ENCODE measurements at places on chromosomes 13 and 19.
A peak's percentile ranks its signal among the peaks of the same experiment; 100 is the strongest.

DNA sequence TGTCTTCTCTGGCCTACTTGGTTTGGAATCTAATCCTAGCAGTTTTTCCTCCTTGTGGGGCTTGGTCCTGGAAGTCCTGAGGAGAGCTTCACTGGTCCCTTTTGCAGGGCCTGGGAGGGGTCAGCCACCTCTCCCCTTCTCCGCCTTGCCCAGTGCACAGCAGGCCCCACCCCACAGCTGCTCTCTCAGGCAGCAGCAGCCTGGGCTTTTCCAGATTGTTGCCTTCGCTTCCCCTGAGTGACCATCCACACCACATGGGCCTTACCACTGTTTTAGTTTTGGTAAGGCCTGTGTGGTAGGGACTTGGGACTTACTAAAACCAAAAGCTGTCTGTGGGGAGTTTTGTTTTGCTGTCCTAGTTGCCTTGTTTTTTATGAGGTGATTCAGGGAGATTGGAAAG, 11.5 kb downstream of the MPHOSPH8 start:
- DNase-seq: no peak

DNA sequence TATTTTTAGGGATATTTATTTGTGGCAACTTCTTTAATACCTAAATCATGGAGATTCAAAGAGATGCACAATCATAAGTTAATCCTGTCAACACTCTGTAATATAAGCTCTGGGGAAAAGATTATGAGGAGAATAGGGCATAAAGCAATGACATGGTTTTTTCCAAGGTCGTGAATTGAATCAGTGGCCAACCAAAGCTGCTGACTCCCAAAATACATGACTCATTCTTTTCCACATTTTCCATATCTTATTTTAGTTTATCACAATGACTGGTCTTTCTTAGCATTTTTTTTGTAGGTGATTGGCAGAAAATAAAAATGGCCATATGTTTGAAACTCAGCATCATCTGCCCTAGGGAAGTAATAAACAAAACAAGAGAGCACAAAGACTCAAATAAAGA, 28.5 kb upstream of the RBM26 start:
- DNase-seq: no peak

DNA sequence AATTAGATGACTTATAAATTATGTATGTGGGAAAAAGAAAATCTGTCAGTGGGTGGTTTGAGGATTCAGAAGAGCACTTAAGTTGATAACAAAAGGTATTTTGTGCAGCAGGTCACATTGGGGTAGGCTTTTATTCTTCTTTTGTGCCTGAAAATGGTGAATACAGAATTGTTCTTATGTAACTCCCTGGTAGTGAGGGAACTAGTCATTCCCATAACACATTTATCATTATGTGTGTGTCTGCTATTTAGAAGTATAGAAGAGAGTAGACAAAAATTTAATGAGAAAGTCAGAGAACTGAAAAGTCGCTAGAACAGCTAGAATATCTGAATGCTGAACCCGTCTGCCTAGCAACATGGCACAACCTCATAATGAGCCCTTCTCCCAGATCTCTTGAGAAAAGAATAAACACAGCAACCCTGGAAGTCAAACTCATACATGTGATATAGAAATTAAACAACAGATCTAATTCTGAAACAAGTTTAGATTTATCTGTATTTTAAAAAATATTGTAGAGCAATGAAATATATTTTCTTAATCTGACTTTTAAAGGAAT, 111.8 kb upstream of the EDNRB start:
- no peak for DNase-seq

- DNase-seq: no peak
These were observed 1770.2 kb upstream of the MIR17HG start for GRCh38 chr13:89577301-89577700.

DNA sequence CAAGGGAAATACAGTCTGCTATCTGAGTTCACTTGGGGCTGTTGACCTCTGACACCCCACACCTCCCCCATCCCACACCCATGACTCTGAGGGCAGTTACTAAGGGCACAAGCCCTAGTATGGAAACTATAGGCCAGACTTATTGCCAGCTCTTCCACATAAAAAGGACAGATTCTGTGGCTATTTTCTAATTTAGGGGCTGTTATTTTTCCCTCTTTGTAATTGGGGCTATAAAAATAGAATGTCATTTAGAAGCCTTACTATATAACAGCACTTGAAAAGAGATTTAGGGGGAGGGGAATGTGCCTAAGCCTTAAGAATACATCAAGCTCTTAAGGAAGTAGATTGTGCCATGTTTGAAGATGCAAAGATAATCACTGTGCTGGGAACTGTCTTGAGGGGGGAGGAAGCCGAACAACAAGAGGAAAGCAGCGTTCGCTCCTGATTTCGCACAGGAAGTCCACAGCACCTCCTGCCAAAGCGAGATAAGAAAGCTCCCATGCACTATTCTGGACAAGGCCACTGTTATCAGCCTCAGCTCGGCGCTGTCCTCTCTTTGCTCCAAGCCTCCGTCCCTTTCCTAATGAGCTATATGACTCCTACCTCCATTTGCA, 86.6 kb downstream of the FLT1 start:
- no peak for DNase-seq

GRCh38 chr13:23919006-23919405, 21.7 kb upstream of the C1QTNF9B start:
- no peak for DNase-seq

DNA sequence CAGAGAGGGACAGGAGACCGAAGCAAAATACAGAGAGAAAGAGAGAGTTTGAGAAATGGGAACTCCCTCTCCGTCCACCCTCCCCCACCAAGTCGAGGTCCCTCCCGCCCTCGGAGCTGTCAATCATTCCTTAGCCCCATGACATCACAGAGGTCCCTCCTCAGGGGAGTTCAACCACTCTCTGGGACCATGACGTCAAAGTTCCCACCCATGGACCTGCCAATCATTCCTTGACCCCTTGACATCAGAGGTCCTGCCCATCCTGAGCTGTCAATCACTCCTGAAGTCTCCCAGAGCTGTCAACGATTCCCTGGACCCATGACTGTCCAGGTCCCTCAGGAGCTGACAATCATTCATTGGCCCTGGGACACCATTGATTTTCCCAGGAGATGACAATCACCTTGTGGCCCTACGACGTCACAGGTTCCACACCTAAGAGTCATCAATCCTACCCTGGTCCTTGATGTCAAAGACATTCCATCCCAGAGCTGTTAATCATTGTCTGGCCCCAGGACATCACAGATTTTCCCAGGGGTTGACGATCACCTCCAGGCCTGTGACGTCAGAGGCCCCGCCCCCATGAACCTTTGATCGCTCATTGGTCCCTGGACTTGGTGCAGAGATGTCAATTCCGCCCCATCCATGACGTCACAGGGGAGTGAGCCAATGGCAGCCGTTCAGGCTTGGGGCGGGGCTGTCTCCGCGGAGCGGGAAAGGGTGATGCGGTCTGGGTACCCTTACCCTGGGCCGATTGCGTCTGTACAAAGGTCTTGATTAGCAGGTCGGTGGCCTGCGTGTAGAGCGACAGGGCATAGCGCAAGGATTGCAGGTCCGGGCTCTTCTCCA, 61.7 kb downstream of the COLGALT1 start:
- DNase-seq: no peak

- no peak for DNase-seq
These were observed 609.5 kb downstream of the UQCRFS1 start for GRCh38 chr19:28603453-28603852.

DNA sequence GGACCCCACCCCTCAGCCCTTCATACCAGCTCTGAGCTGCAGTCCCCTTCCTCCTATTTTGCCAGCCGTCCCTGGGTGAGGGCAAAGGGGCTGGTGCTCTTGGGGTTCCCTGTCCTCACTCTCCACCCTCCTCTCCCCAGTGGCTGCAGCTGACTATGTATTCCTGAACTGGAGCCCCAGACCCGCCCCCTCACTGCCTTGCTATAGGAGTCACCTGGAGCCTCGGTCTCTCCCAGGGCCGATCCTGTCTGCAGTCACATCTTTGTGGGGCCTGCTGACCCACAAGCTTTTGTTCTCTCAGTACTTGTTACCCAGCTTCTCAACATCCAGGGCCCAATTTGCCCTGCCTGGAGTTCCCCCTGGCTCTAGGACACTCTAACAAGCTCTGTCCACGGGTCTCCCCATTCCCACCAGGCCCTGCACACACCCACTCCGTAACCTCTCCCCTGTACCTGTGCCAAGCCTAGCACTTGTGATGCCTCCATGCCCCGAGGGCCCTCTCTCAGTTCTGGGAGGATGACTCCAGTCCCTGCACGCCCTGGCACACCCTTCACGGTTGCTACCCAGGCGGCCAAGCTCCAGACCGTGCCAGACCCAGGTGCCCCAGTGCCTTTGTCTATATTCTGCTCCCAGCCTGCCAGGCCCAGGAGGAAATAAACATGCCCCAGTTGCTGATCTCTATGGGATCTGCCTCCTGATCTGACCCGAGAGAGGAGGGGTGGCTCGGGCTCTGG, 2.4 kb downstream of the COX7A1 start:
- no peak for DNase-seq

DNA sequence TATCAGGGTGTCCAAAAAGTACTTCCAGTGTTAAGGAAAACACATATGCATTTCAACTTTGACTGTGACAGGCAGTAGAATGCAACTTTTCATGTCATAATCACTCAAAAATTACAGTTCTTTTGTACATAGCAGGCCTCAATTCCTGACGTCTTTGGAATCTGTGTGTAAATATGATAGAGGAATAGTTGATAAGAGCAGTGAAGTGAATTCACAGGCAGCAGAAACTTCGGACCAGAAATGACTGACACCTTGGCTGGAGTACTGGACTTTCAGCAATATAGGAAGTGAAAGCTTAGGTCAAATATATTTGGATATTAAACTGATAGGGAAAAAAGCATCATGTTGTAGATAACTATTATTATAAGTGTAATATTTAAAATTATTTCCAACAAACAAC, 1741.2 kb upstream of the PCDH20 start:
- no peak for DNase-seq

GRCh38 chr19:14694641-14695266, 4.9 kb downstream of the ZNF333 start:
- DNase-seq: no peak

- DNase-seq: no peak
These were observed 4.0 kb downstream of the P2RY11 start for GRCh38 chr19:10115392-10116084.

DNA sequence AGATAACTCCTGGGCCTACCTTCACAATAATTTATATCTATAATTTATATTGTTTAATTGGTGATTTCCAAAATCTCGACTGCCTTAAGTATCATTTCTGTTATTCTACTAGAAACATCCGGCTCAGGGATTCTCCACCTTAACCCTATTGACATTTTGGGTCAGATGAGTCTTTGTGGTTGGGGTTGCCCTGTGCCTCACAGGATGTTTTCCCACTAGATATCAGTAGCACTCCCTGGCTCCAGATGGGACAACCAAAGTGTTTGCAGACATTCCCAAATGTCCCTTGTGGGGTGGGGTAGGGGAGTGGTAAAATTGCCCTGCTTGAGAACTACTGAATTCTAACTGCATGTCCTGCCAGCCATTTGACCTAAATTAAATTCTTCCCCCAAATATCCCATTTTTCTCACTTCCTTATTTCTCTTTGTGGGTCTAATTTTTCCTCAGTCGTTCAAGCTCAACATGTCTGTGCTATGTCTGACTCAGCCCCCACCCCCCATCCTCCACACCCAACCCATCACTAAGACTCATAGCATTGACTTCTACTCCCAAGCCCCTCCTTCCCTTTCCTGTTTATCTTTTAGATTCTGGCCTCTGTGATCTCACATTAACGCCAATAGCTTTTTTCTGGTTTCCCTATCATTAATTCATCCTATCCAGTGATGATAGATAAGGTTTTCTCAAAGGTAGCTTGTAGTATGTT, 545.1 kb downstream of the EFNB2 start:
- no peak for DNase-seq

- DNase-seq: no peak
These were observed 180.3 kb upstream of the ZNF507 start for GRCh38 chr19:32165141-32165540.

- DNase-seq: no peak
These were observed 361.2 kb downstream of the SUCLA2 start for GRCh38 chr13:47639738-47640447.

GRCh38 chr19:40576151-40576584, 505 bp upstream of the SHKBP1 start:
- peak; percentile 36 for DNase-seq

GRCh38 chr13:95153647-95154412, 147.4 kb downstream of the ABCC4 start:
- no peak for DNase-seq

DNA sequence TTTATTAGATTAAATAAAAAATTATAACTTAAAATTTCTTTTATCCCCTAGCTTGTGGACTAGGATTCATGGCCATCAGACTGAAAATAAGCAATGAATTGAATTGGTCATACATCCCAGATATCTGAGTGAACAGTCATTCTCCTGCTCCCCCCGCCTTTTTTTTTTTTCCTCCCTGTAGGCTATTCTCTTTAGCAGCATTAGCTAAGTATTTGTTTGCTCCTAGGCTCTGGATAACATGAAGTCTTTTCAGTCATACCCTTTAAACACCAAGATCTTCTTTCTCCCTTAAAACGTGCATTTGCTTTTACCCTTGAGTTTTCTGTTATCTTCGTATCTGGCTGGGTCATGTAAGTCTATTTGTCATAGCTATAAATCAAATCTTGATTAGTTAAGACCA, 866.7 kb upstream of the SPRY2 start:
- DNase-seq: peak; percentile 21

Data from SK-N-DZ (cell line).